ENCODE measurements at places on chromosomes 1 and 21. TPM values are rescaled to one million over a fixed set of nuclear protein-coding genes. Genes with fewer than 3 reads are reported as not detected.

FAM177B gene
- 1.4 TPM for polyA plus RNA-seq

GRCh38 chr21:46173573-46173972 is 10.7 kb downstream of the SPATC1L start:
- no peaks in the 10 kb centered on the region for H3K36me3 ChIP-seq
- DNase-seq, result no peak
- H3K27me3 ChIP-seq, result no peaks in the 10 kb centered on the region
- no peak overlapping the region for H3K4me3 ChIP-seq

DNA sequence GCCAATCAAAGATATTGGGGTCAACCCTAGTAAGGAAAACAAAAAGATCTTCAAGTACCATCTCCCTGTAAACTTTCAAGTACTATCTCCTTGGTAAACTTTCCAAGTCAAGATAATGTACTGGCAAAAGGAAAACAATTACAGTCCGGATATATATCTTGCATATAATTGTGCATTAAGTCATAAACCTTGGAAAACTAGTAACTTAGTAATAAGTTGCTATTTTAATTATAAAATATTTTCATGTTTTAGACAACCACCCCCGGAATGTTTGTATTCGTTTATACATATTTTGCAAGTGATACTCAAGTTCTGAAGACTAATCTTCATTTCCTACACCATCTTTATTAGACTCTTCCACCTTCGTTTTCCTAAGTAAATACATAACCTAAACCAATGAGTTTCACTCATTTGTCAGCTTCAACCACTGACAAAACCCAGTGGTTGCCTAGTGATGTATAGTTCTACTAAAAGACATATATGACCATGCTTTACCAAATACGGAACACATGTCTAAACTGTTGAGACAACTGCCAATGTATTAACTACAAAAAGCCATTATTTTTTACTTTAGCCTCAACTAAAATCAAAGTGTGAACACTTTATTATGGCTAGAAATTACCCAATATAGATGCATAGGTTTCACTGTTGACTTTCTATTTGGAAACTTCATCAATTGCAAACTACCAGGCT is 1.7 kb downstream of the AKT3 start:
- H3K4me1 ChIP-seq, result peaks cover 41% of the 10 kb centered on the region
- no peak for DNase-seq
- H3K36me3 ChIP-seq, result no peaks in the 10 kb centered on the region
- H3K27ac ChIP-seq, result no peak overlapping the region
- H3K4me3 ChIP-seq, result peak overlapping the region; percentile 86

GRCh38 chr1:35857830-35858229 is 25.2 kb upstream of the AGO1 start:
- H3K36me3 ChIP-seq, result no peaks in the 10 kb centered on the region
- H3K27ac ChIP-seq, result no peak overlapping the region
- no peak for DNase-seq
- H3K4me3 ChIP-seq, result no peak overlapping the region
- H3K4me1 ChIP-seq, result no peaks in the 10 kb centered on the region

GRCh38 chr1:36161641-36162531 is 5.9 kb downstream of the MAP7D1 start:
- H3K36me3 ChIP-seq, result no peaks in the 10 kb centered on the region
- H3K27ac ChIP-seq, result peak overlapping the region; percentile 78
- no peak for DNase-seq
- H3K4me1 ChIP-seq, result peaks cover 46% of the 10 kb centered on the region
- H3K27me3 ChIP-seq, result no peaks in the 10 kb centered on the region

DNA sequence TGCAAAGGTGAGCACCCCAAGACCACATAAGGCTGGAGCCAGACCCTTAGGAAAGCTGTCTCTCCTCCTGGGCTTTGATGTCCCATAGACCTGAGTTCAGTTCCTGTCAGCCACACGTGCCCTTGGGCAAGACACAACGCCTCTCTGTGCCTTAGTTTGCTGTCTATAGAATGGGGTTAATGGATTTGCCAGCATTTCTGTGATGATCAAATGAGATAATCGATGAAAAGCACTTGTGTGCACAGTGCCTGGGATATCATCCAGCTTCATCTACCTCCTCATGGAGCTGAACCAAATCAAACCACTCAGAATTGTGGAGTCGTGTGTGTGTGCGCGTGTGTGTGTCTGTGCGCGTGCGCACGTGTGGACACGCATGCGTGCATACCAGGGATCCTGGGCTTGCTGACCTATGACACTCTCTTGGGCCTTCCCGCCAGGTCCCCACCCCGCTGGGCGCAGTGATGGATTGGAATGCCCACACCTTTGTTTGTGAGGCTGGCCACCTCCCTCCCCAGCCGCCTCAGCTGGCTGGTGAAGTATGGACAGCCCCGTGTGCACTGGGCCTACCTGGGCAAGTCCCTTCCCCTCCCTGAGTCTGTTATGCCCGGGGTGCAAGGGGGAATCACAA is 5.2 kb downstream of the TTC22 start:
- H3K4me3 ChIP-seq, result no peak overlapping the region
- H3K27ac ChIP-seq, result no peak overlapping the region
- no peak for DNase-seq

DNA sequence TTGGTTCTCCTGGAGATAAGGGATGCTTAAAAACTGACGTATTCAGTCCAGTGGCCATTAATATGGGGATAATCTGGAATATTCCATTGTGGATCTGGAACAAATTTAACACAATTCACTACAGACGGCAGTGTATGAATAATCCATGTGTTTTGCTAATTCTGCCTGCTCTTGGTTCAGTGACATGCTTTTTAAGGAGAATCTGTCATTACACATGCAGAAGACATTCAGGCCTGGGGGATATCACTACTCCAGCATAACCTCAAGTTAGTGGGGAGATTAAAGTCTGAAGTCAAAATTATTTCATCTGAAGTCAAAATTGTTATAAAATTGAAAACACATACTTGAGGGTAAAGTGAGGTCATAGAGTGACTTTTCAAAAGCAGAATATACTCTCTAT is 789.3 kb downstream of the USP25 start:
- H3K27ac ChIP-seq, result no peak overlapping the region
- H3K4me3 ChIP-seq, result no peak overlapping the region

DNA sequence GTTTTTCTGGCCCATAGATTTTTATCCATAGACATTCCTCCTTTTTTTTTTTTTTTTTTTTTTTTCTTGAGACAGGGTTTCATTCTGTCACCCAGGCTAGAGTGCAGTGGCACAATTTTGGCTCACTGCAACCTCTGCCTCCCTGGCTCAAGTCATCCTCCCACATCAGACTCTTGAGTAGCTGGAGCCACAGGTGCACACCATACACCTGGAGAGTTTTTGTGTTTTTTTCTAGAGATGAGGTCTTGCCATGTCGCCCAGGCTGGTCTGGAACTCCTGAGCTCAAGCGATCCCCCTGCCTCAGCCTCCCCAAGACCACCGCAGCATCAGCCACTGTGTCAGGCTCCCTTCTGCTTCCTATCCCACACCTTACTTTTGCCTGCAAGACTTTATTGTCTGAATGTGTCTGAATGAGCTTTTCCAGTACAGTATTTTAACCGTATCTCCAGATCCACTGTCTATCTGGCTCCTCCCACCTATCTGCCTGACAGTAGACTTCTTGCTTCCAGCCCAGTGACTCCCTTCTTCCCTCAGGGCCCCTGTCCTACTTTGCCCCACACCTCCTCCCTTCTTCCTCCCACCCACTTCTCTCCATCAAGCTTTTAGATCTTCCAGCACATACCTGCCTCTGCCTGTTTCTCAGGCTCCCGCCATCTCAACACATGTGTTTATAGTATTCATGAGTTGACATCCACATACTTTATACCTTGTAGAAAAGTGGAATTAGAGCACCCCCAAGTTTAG is 6.1 kb downstream of the C1orf21 start:
- no peaks in the 10 kb centered on the region for H3K27me3 ChIP-seq
- peaks cover 63% of the 10 kb centered on the region for H3K4me1 ChIP-seq
- H3K36me3 ChIP-seq, result no peaks in the 10 kb centered on the region
- no peak overlapping the region for H3K27ac ChIP-seq

DNA sequence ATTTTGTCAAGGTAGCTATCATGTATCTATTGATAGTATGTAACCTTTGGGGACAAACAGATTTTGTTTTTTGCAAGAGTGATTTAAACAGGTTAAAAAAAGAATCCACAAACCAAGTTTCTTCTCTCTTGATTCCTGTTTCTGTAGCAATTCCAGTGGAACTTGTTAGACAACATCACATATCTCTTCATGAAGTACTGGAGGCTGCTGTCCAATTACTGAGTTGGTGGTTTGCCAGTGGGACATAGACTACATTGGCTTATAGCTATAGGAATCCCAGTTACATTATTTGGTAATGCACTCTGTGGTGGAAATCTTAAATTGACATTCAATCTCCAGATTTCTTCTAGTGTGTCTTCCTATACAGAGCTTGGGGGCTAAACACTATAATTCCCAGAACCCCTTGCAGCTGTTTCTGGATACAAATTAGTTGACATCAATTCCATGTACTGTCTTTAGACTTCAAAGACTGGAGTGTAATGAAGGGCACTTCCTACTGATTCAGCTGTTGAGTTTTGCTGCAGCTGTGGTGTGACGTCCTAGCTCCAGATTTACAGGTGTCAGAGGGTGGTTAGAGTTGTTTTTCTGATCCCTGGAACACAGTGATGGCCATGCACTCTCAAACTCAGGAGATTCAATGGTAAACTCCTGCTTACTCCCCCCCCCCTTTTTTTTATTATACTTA is 29.4 kb upstream of the GCLM start:
- H3K27me3 ChIP-seq, result no peaks in the 10 kb centered on the region
- no peak for DNase-seq
- no peak overlapping the region for H3K4me3 ChIP-seq
- no peaks in the 10 kb centered on the region for H3K4me1 ChIP-seq
- H3K36me3 ChIP-seq, result no peaks in the 10 kb centered on the region

DNA sequence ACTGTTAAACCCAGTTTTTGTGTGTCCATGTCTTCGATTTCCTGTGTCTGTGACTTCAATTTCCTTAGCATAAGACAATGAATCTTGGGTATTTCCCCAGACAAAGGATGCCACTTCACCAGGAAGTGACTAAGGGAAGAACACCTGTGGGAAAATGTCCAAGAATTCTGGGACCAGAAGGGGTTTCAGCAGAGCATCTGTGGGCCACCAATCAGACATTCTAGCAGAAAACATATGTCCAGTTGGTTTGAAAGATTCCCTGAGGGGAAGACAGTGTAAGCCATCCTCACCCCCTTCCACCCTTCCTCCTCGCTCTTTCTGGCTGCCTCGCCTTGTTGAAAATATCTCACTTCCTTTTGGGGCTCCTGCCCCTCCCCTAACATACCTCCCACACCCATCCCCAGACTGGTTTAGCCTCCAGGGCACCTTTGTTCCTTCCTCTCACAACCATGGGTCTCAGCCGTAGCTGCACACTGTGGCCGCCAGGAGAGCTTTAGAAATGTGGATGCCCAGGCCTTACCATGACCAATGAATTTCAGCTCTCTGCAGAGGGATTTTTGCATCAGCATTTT is 25.5 kb upstream of the IFNAR1 start:
- H3K27ac ChIP-seq, result peak overlapping the region; percentile 7
- H3K27me3 ChIP-seq, result no peaks in the 10 kb centered on the region
- H3K36me3 ChIP-seq, result peaks cover 8% of the 10 kb centered on the region
- H3K4me3 ChIP-seq, result no peak overlapping the region
- peaks cover 14% of the 10 kb centered on the region for H3K4me1 ChIP-seq

GRCh38 chr1:228147768-228148167 is 2.0 kb upstream of the GJC2 start:
- DNase-seq, result no peak
- peaks cover 6% of the 10 kb centered on the region for H3K4me1 ChIP-seq
- H3K36me3 ChIP-seq, result no peaks in the 10 kb centered on the region
- no peak overlapping the region for H3K27ac ChIP-seq

GRCh38 chr1:32903991-32904785 is 3.0 kb upstream of the TMEM54 start:
- no peaks in the 10 kb centered on the region for H3K27me3 ChIP-seq
- H3K27ac ChIP-seq, result no peak overlapping the region
- DNase-seq, result no peak
- peaks cover 4% of the 10 kb centered on the region for H3K4me1 ChIP-seq

- DNase-seq, result no peak
- peaks cover 4% of the 10 kb centered on the region for H3K4me1 ChIP-seq
- no peak overlapping the region for H3K4me3 ChIP-seq
- no peak overlapping the region for H3K27ac ChIP-seq
- no peaks in the 10 kb centered on the region for H3K27me3 ChIP-seq
Observed at GRCh38 chr1:246037832-246038231, 469.2 kb downstream of the SMYD3 start.

AADACL4 gene
- polyA plus RNA-seq, result not detected

DNA sequence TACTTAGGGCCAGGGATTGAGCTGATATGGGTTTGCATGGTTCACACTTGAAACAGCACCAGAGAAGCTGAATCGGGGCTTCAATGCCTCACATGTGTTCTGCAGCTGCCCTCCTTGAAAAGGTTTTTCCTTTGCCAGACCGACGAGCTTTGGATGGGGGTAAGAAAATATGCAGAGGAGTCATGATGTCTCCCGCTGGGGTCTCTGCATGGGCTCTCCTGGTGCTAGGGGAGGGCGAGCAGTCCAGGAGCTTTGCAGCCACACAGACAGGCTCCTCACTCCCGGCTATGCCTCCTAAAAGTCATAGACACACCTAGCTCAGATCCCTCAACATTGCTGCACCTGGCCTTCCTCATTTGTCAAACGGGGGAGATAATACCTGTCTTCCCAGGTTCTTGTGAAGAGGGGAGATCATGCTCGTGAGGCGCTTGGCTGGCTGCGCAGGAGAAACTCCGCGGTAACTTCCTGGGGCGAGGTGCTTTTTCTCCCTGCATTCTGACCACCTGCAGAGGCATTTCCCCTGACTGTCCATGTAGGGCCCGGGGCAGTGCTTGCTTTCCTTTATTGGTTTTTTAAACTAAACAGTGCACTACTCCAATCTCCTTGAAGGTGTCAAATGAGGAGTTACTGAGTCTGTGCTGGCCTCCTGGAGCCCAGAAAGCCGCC is 112.4 kb downstream of the PLXNA2 start:
- H3K27me3 ChIP-seq, result no peaks in the 10 kb centered on the region
- no peak overlapping the region for H3K4me3 ChIP-seq
- no peak overlapping the region for H3K27ac ChIP-seq
- no peaks in the 10 kb centered on the region for H3K4me1 ChIP-seq
- no peak for DNase-seq
- no peaks in the 10 kb centered on the region for H3K36me3 ChIP-seq

GRCh38 chr1:155706139-155706538 is 17.2 kb downstream of the DAP3 start:
- H3K4me3 ChIP-seq, result no peak overlapping the region
- no peaks in the 10 kb centered on the region for H3K27me3 ChIP-seq
- no peak overlapping the region for H3K27ac ChIP-seq
- DNase-seq, result no peak
- H3K4me1 ChIP-seq, result no peaks in the 10 kb centered on the region

CD58 gene
- polyA plus RNA-seq, result 9.8 TPM

DNA sequence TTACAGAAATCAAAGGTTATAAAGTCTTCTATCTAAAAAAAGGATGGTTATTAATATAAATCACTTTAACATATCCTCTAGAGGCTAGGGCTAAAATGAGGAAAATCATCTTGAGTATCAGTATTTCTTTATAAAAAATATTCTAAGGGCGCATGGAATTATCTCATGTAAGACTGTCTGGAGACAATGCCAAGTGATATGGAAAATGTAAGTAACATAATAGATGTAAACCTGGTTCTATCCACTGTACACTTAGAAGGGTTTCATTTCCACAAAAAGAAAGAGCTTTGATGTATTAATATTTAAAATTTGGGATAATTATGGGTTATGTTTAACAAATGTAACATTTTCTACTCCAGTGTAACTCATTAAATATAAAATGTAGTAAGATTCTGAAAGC is 95.9 kb upstream of the DPH5 start:
- DNase-seq, result no peak
- H3K27me3 ChIP-seq, result no peaks in the 10 kb centered on the region
- H3K4me1 ChIP-seq, result no peaks in the 10 kb centered on the region

ENAH gene
- polyA plus RNA-seq, result 10.0 TPM

BEST4 gene
- polyA plus RNA-seq, result 5.3 TPM

All from adrenal gland (tissue), 19 donors.